ENCODE measurements at places on chromosomes 12 and 14.

DNA sequence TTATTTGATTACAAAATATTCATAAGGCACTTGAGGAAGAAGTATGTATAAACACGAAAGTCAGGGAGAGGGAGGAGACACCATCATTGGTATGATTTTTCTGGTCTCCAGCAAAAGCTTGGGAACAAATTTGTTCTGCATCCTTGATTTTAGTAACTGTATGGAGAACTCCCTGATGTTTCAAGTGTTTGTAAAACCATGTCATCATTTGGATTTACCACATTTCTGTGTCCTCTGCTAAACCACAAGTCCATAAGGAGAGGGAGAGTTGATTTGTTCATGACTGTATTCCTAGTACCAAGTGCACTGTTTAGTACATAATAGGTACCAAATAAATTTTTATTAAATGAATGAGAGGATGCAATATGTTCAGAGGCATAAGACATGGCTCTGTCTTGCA is 181.1 kb downstream of the BTG1 start:
- DNase-seq = no peak

GRCh38 chr14:50865391-50866076 is 6.3 kb upstream of the ABHD12B start:
- DNase-seq = no peak

DNA sequence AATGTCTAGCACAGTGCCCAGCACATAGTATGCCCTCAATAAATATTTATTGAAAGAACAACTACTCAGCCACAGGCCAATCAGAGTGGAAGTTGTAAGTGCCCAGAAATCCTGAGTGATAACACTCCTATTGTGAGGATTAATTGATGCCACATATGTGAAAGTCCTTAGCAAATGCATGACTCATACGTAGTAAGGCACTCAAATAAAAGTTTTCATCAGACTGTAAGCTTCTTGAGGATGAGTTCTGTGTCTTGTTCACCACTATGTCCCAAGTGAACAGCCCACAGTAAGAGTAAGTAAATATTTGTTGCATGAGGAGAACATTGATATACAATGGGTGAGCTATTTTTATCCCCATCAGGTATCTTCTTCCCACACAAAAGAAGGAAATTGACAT is 24.7 kb upstream of the ANO6 start:
- DNase-seq = no peak

DNA sequence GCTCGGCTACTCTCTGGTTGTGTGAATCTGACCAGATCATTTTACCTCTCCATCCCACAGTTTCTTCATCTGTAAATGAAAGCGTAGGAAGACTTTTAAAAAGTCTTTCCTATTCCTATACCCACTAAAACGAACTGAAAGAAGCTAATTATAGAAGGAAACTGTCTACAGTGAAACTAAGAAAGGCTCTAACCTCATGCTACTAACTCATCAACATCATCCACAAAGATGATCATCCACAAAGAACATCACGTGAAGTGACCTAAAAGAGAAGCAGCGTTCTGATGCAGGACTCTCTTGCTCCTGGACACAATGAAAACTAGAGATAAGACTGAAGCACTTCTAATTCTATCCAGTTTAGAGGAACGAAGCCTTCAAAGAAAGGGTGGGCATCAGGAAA is 58.5 kb upstream of the OSBPL8 start:
- DNase-seq = no peak

- no peak for DNase-seq
These were observed 43.5 kb downstream of the CCDC177 start for GRCh38 chr14:69531135-69531534.

DNA sequence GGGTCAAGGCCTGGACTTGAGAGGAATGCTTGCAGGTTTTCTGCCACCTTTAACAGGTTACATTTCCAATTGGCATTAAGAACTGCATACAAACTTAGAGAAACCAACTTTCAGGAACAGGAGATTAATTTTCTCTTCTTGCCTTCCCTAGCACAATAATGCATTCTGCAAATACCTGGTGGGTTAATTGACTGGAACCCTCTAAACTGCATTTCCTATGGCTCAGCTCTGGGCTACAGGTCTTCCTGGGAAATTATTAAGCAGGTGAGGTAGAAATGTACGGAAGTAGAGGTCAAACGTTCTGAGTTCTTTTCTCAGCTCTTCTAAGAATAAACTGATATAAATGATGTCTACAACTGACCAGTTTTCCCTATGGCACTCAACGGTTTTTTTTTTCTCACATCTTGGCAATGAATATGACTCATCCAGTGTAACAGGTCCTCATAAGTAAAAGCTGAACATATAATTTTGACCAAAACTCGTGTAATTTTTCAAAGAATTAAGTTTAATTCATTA is 144.9 kb upstream of the PELI2 start:
- DNase-seq = no peak

- no peak for DNase-seq
These were observed 16.5 kb downstream of the TMEM30B start for GRCh38 chr14:61264651-61265050.

GRCh38 chr12:125216756-125217155 is 151.5 kb downstream of the AACS start:
- no peak for DNase-seq

DNA sequence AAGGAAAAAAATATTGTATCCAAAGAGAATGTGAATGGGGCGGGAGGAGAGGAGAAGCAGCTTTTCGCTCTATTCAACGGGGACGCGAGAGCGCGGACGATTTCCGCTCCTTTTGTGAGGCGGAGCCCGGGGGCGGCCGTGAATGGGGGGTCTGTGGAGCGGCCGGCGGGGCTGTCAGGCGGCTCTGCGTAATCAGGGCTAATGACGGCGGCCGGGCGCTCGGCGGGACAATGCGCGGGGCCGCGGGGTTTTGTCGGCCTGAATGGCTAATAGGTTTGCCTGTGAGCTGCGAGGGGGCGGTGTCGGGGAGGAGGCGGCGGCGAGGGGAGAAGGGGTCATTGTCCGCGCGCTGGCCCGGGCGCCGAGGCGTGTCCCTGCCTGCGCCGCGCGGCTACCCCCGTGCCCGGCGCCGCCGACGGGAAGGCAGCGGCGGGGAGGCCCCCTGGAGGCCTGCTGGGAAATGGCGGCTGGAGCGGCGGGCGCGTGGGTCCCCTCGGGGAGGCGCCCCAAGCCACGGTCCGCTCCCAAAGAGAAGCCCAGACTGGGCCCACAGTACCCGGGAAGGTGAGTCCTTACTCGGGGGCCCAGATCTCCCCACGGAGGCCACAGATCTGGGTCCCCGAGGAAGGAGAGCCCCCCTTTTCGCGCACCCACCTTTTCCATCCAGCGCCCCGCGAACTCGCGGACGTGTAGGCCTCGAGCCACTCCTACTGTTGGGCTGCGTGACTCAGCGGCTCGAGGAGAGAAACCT is 6.0 kb downstream of the SIX6 start:
- DNase-seq = no peak

DNA sequence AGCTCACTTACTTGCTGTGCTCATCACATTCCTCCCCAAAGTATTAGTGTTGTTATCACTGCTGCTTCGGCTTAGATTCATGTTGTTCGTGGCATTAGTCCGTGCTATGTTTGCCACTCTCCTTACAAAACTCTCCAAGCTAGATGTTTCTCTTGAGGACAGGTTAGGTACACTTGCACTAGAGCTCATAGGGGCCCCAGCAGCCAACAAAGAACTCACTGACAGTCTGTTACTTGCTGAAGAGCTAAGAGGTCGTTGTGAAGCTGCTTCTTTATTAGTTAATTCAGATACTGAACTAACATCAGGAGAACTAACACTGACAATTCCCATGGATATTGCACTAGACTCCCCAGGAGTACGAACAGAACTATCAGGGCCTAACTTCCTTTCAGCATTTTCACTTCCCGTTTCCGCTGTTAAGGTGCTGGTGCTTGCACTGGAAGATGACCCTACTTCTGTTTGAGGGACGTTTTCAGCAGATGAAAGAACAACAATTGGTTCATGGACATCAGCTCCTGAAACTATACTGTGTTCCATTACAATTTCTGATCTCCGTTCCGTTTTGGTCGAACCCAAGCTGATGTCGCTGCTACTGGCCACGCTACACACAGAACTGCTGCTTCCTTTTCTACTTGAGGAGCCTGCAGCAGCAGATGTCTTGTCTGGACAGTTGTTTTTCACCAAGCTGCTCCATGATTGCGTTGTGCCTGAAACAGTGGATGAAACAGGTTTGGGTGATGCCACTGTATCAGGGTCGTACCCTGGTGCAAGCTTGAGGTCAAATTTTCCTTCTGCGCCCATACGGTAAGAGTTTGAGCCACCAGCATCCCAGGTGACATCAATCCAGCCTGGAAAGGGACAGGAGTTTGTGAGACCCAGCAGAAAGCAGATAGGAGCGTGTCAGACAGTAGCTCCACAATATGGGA is 78.7 kb downstream of the HECTD1 start:
- DNase-seq = no peak

- no peak for DNase-seq
These were observed 93.0 kb upstream of the MGAT4C start for GRCh38 chr12:86349196-86349595.

DNA sequence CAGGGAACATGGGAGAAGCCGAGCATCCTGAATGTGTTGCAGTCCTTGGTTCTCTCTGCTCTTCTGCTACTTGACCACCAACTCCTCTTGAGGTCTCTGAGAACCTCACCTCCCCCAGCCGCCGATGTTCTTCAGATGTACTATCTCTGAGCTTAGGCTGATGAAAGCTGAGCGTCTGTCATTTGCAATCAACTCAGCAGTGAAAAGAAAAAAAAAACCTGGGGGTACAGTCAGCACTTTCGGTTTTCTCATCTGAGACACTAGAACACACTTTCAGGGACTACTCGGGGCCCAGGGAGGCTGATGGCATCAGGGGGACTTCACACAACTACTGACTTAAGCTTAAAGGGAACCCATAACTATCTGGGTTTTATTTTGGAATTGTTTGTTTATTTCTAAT is 9.6 kb upstream of the FLVCR2 start:
- DNase-seq = no peak

DNA sequence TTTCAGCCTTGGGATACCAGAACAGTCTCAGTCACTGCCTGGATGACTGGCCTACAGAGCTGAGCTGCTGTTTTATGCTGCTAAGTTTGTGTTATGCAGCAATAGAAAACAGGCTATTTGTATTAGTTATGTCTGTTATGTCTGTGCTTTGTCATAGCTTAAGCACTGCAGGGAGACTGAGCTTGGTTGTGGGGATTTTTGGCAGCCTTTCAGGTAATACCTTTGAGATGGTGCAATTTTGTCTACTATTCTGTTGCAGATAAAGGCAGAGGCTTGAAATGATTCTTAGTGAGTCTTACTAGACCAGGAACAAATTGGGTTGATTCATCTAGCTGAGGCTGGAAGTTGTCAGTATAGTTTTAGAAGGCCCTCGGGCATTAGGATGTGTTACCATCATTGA is 201.3 kb upstream of the RBM19 start:
- DNase-seq = no peak

DNA sequence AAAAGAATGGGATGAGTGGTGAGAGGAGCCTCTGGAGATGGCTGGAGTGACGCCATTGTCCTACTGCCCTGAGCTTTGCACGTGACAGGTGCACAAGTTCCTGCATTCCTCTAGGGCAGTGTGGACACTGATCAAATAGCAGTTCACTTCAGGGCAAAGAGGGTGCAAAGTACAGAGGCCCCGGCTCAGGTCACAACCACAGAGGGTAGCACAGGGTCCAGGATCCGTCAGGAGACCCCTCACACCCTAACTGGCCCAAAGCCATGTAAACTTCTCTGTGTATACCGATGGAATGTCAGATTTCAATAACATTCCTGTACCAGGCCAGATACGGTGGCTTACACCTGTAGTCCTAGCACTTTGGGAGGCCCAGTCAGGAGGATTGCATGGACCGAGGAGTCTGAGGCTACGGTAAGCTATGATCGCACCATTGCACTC is 10.4 kb upstream of the FBLN5 start:
- no peak for DNase-seq

DNA sequence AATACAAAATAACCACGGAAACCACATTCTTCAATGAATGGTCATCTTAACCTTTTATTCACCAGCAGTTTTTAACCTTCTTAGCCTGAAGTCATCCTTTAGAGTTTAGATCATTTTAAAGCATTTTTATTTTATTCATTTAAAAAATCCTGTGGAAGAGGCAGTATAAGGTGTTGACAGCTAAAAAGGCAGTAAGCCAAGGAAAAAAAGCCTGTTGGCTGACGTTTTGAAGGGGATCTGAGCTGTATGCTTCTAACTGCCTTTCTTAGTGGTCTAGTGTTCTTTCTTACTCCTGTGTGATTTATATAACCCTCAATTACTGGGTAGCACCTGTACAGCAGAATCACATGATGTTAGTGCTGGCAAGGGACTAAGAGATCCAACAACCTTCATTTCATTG is 438.3 kb upstream of the SEL1L start:
- DNase-seq = no peak
